ENCODE measurements at places on chromosomes 5 and 9. TPM values are rescaled to one million over a fixed set of nuclear protein-coding genes. Genes with fewer than 3 reads are reported as not detected.

Gene TAF1L
- total RNA-seq = not detected

Gene EXOSC3
- total RNA-seq = 98.7 TPM

Gene NOL6
- total RNA-seq = 43.1 TPM

Gene PCDHA1
- total RNA-seq = not detected

Gene LNPEP
- total RNA-seq = 80.4 TPM

Gene C9
- total RNA-seq = not detected

Gene PRUNE2
- 0.40 TPM for total RNA-seq

DNA sequence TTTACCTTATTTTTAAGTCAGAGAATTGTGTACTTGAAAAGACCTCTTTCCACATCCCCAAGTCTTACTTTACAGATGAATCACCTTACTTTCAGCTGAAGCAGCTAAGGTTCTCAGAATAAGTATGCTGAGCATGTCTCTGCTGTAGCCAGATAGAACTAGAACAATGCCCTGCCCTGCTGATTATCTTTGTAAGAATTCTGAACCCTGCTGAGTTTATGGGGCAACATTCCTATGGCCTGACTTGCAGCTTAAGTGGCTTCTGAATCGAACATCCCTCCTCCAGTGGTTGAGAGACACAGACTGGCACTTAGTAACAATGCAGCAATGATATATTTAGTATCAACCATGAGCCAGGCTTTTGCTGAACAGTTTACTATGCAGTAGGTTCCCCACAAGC, 592.0 kb upstream of the WWC1 start:
- no peaks in the 10 kb centered on the region for H3K36me3 ChIP-seq
- no peak overlapping the region for H3K27ac ChIP-seq
- H3K4me1 ChIP-seq = no peaks in the 10 kb centered on the region
- no peak for DNase-seq
- no peaks in the 10 kb centered on the region for H3K27me3 ChIP-seq
- H3K4me3 ChIP-seq = no peak overlapping the region

- peak overlapping the region; percentile 84 for H3K4me3 ChIP-seq
- H3K27me3 ChIP-seq = peaks cover 15% of the 10 kb centered on the region
- no peak for DNase-seq
- H3K27ac ChIP-seq = peak overlapping the region; percentile 49
- peaks cover 22% of the 10 kb centered on the region for H3K4me1 ChIP-seq
These were observed 977 bp upstream of the PAM start for GRCh38 chr5:102753889-102754766.

GRCh38 chr5:151286246-151286645, 17.3 kb downstream of the SLC36A3 start:
- DNase-seq = no peak
- H3K27ac ChIP-seq = no peak overlapping the region

DNA sequence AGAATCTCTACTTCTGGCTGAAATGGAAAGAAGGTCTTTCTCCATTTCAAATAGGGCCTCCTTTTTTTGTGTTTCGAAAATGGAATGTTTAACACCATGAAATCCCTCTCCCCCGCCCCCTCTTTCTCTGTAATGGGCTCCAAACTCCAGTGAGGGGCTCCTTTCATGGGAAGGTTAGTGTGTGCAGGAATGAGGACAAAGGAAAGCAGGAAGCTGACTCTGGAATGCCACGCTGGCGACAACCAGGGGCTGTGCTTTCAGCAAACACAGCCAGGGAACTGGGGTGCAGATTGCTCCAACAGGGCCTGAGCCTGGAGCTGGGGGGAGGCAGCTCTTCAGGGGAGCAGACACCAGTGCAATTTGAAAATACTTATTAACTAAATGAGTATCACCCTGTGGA, 82.8 kb downstream of the CRB2 start:
- DNase-seq = no peak
- no peaks in the 10 kb centered on the region for H3K36me3 ChIP-seq
- H3K4me1 ChIP-seq = no peaks in the 10 kb centered on the region
- no peak overlapping the region for H3K4me3 ChIP-seq
- no peaks in the 10 kb centered on the region for H3K27me3 ChIP-seq
- no peak overlapping the region for H3K27ac ChIP-seq

DNA sequence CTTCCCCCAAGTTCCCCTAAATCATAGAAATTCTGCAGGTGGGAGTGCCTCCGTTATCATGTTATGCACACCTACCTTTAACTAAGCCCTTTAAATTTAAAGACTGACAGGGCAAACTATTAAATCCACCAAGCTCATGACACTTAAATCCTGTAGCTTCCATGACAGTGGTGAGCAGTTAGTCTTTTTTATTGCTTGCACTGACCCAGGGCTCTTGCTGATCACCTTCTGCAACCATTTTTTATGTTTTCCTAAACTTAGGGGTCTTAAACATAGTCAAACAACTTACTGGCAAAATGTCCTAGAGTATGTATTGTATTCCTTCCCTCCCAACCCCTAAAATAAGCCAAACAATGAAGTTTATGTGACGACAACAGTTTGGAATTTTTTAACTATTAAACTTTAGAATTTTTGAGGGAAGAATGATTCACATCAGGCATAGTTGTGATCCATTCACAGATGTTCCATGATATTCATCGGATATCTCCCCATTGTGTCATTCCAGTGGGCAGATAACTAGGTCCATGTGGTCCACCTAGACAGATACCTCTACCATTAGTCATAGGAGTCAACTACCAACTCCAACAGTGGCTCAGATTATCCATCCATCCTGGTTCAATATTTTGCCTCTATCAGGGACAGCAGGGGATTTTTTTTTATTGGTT, 283.1 kb downstream of the ADAMTS6 start:
- DNase-seq = no peak
- no peak overlapping the region for H3K4me3 ChIP-seq
- H3K27ac ChIP-seq = no peak overlapping the region
- H3K4me1 ChIP-seq = no peaks in the 10 kb centered on the region
- no peaks in the 10 kb centered on the region for H3K36me3 ChIP-seq

- H3K36me3 ChIP-seq = no peaks in the 10 kb centered on the region
- H3K27me3 ChIP-seq = peaks cover 28% of the 10 kb centered on the region
- DNase-seq = peak; percentile 35
- H3K27ac ChIP-seq = no peak overlapping the region
These were observed 2.6 kb downstream of the OLFML2A start for GRCh38 chr9:124779368-124780059.

GRCh38 chr9:132239999-132240840, 78.4 kb downstream of the NTNG2 start:
- peaks cover 16% of the 10 kb centered on the region for H3K27me3 ChIP-seq
- DNase-seq = no peak
- no peak overlapping the region for H3K27ac ChIP-seq
- H3K4me3 ChIP-seq = peak overlapping the region; percentile 49

All from activated CD8-positive, alpha-beta memory T cell treated with anti-CD3 and anti-CD28 coated beads, Interleukin-2, amount 10 ng/mL, durations not matched to agents 7 days and 5 days (primary cell).